Thymus (tissue), 14 donors: ENCODE measurements at places on chromosomes 6 and 20.

DNA sequence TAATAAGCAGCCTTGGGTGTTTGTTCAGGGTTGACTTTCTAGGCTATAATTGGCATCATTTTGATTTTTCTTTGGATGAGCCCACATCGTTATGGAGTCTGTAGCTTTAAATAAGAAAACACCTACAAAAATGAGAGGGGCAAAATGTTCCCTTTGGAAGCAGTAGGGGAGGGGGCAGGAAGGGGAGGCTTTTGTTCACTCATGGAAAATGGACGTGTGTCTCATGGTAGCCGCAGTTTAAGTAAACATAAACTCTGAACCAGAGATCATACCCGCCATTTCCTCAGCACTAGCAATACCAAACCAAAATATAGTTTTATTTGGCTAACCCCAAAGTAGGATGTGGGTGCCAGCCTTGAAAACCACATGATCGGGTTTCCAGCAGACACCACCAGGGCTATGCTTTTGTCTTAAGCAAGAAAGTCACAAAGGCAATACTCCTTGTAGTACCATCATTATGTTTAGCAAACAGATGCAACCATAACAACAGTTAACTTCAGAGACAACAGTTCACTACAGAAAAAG lies 572.5 kb upstream of the JAG1 start:
- no peak for DNase-seq

- DNase-seq: no peak
These were observed 137.8 kb downstream of the CENPW start for GRCh38 chr6:126477678-126478077.

- no peak for DNase-seq
These were observed at the start of gene HLA-DPA1 for GRCh38 chr6:33073431-33073871. HLA-DPA1 (minus strand) TSS chr6:33073649.

DNA sequence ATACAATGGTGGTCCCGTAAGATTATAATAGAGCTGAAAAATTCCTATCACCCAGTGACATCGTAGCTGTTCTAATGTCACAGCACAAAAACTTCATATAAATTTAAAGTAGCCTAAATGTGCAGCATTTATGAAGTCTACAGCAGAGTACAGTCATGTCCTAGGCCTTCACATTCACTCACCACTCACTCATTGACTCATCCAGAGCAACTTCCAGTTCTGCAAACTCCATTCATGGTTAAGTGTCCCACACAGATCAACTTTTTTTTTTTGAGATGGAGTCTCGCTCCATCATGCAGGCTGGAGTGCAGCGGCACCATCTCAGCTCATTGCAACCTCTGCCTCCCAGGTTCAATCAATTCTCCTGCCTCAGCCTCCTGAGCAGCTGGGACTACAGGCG lies 20.9 kb upstream of the KCNG1 start:
- DNase-seq: no peak

- no peak for DNase-seq
These were observed 125.6 kb downstream of the BANF2 start for GRCh38 chr20:17825252-17825959.

GRCh38 chr6:129992881-129993280 lies 25.5 kb upstream of the L3MBTL3 start:
- no peak for DNase-seq

DNA sequence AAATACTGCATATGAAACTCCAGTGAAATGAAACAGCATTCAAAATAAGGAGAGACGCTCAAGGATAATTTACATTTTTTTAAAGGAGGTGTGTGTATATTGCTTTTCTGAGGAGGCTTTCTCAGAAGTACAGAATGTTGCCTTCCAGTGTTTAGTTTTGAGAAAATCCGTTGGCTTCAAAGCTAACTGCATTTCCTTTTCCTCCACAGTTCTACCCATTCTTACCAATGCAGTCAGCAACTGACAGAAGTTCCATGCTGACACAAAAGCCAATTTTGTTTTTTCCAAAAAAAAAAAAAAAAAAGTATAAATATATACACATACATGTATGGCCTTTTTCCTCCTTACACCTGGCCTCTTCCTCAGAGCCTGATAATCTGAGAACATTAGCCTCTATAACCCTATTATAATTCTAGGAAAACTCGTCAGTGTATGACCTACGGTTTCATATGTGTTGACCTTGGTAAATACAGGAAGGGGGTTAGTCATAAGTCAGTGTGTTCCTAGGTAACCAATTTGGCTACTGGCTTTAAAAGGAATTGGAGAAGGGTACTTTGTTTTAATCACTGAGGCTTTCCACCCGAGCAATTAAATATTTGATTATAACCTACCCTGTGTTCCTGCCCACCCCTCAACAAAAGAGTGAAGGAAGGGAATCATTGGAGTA lies 24.2 kb downstream of the MGME1 start:
- no peak for DNase-seq

DNA sequence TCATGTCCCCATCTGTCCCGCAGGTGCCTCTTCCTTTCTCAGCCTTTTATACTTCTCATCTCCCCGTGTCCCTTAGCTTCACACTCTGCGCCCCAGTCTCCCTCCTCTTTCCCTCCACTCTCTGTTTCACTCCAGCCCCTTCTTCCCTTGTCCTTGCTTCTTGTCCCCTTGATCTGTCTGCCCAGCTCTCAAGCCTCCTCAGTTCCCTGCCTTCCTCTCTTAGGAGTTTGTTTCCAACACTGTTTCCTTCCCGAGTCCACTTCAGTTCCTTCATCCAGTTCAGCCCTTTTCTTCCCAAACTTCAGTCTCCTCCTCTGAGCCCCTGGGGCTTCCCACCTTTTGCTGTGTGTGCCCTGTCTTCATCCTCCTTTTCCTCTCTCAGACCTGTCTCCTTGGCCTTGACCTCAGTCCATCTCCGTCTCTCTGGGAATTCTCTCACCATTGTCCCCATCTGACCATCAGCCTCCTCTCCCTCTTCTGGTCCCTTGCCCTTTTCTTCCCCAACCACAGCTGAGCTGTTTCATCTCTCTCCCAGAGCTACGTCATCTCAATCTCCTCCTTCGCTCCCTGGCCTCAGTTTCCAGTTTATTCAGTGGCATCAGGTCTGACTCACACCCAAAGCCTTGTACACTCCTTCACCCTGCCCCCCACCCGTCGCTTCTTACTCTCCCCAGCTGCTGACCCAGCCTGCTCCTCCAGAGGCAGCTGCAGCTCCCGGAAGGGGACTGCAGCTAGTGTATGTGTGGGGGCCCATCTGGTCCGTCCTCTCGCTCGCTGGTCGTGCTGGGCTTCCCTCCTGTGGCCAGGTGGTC lies 2.7 kb upstream of the DDR1 start:
- no peak for DNase-seq

DNA sequence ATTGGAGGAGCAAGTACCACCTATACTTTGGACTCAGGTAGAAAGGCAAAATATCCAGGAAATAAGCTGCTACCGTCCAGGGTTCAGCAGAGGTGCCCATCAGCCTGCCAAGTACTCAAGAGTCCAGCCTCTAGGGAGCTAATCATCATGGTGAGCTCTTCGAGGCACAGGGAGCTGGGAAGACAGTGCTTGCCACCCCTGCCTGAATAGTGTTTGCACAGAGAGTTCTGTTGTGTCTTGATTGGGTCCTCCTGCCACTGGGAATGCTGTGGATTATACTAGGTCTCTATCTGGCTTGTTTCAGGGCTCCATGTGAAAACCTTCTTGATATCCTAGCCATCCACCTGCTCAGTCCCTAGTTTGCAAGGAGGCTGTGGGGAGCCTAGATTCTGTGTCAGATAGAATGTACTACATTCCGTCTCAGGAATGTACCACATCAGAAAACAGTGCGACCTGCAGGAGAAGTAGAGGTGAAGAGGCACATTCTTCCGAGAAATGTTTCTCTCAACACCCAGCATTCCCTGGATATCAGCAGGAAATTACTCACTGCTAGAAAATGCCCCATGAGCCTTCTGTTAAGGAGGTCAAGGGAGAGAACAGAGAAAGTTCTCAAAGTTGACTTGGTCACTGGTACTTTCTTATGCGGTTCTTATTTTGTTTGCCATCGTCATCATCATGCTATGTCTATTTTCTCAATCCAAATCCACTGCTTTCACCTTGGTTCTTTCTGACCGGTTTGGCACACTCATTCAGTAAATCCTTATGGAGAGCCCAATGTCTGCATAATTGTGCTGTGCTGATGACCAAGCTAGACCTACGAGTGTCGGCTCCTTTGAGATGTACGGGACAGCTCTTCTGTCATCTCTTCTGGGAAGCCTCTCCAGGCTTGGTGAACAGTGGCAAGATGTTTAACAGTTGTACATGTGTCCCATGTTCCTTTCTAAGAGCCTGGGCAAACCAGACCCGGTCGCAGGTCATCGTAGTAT lies 30.7 kb downstream of the PTPN1 start:
- DNase-seq: no peak

GRCh38 chr6:162124710-162125435 lies 602.7 kb downstream of the PRKN start:
- DNase-seq: no peak

DNA sequence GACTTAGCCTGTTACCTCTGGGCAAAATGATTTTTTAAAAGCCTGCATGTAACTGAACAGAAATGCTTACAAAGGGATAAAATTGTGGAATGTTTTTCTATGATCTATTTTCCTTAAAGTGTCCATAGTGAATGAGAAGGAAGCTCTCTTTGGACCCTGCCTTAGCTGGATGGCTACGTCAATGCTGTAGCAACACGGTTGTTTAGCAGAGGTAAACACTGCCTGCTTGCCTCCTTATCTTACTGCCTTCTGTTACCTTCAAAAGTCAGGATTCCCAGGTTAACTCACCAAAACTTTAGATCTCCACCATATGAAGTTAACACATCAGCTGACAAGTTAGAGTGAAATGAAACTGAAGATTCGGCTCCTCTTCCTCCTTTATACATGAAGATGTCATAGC lies 402.6 kb downstream of the SAMD5 start:
- DNase-seq: no peak

DNA sequence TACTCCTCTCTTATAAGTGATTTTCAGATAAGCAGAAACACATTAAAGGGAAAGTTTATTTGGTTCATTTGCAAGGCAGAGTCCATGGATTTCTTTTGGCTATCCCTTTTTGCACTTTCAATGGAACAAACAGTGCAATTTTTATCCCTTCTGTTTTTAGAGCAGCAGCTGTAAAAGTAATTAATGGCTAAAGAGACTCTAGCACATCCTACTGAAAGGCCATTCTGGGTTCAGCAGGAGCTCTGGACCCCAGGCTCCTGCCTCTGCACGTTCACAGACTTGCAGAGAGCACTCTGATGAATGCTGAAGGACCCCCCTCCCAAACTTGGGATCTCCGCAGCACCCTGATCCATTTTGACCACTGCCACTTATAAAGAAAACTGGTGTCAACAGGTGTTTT lies 40.3 kb upstream of the PDE7B start:
- DNase-seq: no peak

DNA sequence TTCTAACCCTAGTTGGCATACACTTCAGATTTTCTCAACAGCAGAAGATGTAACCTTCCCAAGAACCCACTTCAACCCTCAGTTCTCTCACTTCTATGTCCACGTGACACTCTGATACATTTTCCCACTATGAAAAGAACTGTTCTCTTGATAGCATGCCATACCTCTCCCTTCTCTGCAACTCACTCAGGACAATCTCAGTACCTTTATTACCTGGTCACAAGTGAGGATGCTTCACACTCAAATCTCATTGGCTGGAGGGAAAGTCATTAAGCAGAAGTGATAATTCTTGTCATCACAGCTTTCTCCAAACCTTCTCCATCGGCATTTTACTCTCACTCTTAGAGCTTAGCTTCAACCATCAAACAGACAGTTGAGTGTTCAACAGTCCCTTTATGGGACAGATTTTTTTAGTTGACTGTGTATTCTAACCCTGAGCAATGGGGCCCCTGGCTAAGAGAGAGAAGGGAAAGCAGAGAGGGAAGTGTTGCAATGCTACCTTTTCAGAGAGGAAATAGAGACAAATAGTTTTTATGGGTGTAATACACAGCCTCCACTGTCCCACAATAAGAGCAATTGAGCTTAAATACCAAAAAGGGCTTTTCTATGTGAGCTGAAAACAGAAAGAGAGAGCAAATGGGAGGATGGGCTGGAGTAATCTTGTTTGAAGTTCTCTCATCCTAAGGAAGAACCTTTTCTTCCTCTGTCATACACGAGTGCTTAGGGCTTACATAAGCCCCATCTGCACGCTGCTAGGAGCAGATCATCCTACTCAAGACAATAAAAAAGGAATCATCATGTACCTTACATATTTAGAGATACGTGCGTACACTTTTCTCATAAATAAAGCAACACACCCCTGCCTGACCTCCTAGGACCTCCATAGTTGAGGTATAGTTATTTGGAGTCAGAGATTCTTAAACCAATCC lies 16.0 kb downstream of the HLA-DPA1 start:
- no peak for DNase-seq

GRCh38 chr6:159594750-159595117 lies 98.3 kb downstream of the SOD2 start:
- no peak for DNase-seq

GRCh38 chr6:21914121-21914973 lies 320.8 kb downstream of the SOX4 start:
- DNase-seq: no peak

DNA sequence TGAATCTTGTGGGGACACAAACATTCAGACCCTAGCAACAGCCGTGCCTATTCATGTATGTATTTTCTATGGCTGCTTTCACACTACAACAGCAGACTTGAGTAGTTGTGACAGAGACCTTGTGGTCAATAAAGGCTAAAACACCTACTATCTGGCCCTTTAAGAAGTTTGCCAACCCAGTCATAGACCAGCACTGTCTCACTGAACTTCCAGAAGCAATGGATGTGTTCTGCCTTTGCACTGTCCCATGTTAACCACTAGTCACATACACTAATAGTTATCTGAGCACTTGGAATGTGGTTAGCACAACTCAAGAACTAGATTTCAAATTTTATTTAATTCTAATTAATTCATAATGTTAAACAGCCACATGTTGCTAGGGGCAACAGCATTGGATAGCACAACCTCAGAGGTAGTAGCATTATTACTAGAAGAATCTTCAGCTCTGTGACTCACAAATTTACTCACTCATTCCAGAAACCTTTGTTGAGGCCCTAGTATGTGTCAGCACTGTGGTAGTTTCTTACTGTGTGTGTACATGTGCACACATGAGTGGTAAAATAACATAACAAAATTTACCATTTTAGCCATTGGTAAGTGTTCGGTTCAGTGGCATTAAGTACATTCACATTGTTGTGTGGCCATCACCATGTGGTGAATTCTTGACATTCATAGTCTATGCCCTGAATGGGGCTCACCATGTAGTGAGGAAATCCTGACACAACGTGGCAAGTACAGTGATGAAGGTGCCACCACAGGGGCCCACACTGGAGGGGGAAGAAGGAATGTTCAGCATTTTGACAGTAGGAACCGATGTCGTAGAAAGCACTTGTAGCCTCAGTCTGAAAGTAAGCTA lies 107.3 kb downstream of the CEP57L1 start:
- DNase-seq: no peak

- DNase-seq: no peak
These were observed 98.3 kb downstream of the BMP7 start for GRCh38 chr20:57167971-57168701.

GRCh38 chr6:167795321-167795811 lies 31.3 kb upstream of the AFDN start:
- DNase-seq: no peak
